ENCODE measurements at places on chromosomes 2 and 18.

- DNase-seq, result no peak
These were observed 23.9 kb downstream of the MYO3B start for GRCh38 chr2:170201734-170202393.

- no peak for DNase-seq
These were observed 6.5 kb downstream of the RNF149 start for GRCh38 chr2:101302016-101302415.

- no peak for DNase-seq
These were observed 5.6 kb downstream of the MYT1L start for GRCh38 chr2:2325516-2325915.

DNA sequence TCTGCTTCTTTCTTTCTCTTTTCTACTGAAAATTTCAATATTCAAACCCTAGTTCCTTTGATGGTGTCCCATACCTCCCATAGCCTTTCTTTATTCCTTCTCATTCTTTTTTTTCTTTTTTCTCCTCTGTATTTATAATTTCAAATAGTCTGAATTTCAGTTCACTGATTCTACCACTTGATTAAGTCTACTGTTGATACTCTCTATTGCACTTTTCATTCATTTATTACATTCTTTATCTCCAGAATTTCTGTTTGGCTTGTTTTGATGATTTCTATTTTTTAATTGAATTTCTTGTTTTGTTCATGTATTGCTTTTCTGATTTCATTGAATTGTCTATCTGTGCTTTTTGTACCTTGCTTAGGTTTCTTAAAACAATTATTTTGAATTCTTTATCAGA, 111.9 kb upstream of the VRK2 start:
- DNase-seq, result no peak

DNA sequence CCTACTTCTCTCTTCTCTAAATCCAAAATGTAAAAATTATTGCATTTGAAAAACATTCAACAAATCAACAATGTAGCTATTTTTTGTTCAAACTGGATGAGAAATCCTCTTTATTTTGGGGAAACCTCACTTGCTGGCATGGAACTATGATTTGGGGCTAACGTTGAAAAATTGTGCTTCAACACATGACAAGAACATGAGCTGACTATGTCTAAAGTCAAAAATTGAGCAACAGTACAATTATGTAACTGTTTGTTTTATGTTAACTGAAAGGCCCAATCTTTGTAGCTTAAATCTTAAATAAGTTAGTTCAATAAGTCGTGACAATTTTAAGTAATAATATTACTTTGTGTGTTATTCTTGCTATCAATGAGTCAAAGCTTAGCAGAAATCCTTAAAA, 67.3 kb downstream of the TMEFF2 start:
- no peak for DNase-seq

All from osteoblast (primary cell).